Stomach (tissue), 19 donors: ENCODE measurements at places on chromosomes 6 and 20. TPM values are rescaled to one million over a fixed set of nuclear protein-coding genes. Genes with fewer than 3 reads are reported as not detected.

DNA sequence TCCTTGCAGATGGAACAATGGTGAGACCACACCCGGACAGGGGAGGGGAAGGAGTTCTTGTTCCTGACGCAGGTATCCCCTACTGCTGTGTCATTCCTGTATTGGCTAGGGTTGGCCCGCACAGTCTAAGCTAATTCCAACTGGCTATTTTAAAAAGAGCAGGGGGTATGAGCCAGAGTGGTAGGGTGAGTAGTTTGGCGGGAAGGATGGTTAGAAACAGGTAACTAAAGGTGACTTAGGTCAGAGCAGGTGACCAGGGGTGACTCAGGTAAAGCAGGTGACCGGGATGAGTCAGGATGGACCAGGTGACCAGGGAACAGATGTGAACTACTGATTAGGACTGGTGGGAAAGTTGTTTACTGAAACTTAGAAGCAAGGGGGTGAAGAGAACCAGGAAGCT lies 58.0 kb downstream of the ZNF292 start:
- DNase-seq, result peak; percentile 23

Gene CST7
- total RNA-seq, result 1.8 TPM

Gene AIG1
- 97.6 TPM for total RNA-seq

DNA sequence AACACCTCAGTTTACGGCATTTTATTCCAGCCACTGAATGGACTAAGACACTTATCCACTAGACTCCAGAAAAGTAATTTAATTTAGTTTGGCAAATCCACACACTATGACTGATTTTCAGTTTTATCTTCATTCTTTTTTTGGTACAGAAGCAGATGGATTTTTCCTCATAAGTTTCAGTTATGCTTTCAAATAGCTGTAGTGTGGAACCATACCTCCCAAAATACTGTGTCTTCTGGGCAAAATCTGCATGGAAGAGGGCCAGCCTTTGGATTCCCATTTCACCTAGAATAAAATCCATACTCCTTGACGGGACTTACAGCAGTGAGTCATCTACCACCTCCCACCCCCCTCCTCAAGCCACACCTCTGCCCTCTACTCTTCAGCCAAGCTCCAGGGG lies 43.0 kb downstream of the GSTA2 start:
- no peak for DNase-seq

DNA sequence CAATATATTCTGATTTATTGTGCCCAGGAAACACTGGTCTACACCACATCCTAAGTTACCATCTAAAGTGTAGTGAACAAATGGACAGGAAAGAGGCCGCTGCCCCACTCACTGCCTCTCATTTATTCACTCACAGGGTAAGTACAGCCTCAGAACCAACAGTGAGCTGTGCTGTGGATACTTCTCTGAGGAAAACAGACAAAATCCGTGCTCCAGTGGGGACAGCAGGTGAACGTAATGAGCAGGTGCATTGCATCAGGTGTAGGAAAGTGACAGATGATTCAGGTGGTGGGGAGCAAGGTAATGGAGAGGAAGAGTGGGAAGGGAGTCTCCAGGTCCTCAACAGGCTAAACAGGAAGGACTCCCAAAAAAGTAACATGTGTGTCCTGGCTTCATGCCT lies 8.4 kb upstream of the ULBP2 start:
- no peak for DNase-seq

- DNase-seq, result peak; percentile 97
Measured at GRCh38 chr6:30781743-30782424, 37.5 kb upstream of the IER3 start.

DNA sequence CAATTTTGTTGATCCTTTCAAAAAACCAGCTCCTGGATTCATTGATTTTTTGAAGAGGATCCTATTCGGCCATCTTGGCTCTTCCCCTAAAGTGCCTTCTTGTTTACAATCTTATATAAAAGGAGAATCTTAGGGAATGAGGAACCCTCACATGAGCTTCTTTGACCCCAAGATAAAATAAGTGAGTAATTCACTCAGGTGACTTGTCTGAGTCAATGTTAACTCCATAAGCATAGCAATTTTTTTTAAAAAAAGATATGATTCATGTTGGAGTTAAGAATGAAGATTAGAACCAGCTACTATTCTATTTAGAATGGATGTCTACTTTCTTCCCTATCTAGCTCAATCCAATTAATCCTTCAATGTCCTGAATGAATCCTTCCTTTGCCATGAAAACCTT lies 21.0 kb downstream of the WASF1 start:
- DNase-seq, result no peak

- DNase-seq, result peak; percentile 79
Measured at GRCh38 chr6:73610444-73611275, 43.1 kb downstream of the SLC17A5 start.

DNA sequence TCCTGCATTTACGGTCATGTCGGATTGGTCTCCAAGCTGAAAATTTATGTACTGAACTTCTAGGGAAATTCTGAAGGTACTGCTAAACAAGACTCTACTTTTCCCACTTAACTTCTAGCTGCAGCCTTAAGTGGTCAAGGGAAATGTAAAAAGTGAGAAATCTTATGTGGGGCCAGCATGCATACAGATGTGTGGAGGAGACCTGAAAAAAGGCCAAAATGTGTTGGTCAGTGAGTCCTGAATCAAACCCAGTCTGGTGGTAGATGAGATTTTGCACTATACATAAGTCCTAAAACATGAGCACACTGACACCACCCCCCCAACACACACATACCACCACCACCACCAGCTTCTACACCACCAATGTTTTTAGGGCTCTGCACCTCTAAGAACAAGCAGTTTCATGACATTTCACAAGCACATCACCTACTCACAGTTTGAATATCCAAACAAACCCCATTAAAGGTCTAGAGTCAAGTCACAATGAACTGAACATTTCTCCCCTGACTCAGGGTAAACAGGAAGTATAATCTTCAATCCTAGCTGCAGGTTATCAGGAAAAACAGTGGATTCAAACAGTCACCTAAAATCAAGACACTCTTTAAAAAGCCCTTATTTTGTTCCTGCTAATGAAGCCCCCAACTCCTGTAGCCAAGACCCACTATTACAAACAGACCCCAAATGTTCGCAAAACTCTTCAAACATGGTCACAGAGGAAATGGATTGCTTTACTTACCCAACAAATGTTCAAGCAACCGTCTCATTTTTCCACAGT lies 1.6 kb downstream of the ZMYND8 start:
- DNase-seq, result no peak

GRCh38 chr6:21496706-21497105 lies 96.8 kb upstream of the SOX4 start:
- no peak for DNase-seq

Gene PTCRA
- total RNA-seq, result not detected

Gene PSORS1C2
- 0.73 TPM for total RNA-seq

DNA sequence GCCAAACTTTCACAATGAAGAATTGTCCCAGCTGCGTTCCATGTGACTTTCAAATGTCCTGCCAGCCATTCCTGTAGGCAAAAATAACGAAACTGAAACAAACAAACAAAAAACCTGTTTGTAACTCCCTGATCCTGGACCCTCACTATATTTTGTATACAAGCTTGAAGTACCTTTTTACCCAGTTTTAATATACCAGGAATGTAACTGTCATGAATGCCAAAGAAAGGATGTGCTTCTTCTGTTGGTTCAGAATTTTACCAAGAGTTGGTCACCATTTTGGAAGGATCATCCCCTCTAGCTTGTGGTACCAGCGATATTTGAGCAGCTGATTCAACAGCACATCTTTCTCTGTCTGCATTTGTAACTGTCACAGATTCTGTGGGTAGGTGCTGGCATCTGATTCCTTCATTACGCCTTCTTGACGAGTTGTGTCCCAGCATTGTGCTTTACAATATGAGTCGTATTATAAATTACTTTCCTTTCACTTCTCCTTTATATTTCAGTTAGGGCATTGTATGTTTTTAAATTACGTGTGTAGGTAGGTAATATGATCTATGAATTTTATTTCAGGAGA lies 93.9 kb downstream of the DLGAP4 start:
- DNase-seq, result no peak

GRCh38 chr6:21953831-21954801 lies 342.7 kb downstream of the PRL start:
- DNase-seq, result peak; percentile 75

DNA sequence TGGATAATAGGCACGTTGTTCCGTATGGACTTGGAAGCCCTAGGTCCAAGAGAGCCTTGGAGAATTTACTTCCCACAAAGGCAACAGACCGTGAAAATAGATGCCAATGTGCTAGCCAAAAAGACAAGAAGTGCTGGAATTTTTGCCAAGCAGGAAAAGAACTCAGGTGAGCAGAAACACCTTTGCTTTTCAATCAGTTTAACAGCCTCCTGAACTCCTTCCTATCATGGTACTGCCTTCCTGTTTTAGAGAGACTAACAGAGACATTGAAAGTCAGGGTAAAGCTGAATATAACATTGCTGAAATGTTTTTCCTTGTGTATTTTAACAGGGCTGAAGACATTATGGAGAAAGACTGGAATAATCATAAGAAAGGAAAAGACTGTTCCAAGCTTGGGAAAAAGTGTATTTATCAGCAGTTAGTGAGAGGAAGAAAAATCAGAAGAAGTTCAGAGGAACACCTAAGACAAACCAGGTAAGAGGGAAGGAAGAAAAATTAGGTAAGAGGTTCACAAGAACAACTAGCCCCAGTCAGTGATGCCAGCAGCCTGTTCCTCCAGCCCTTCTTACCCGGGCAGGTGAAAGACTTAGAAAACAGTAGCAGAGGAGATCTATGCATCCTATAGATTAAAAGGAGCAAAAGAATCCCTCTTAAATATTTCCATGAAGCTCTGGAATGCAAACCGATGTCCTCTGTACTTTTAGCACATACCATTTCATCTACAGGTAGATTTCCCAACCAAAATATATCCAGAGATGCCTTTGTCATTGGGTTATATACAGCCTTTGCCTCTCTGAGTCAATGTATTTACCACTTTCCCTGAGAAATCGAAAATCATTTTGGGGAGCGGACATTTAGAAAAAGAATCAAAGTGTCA lies 4.0 kb downstream of the EDN1 start:
- no peak for DNase-seq

GRCh38 chr6:56745971-56746370 lies 103.3 kb upstream of the DST start:
- DNase-seq, result no peak

DNA sequence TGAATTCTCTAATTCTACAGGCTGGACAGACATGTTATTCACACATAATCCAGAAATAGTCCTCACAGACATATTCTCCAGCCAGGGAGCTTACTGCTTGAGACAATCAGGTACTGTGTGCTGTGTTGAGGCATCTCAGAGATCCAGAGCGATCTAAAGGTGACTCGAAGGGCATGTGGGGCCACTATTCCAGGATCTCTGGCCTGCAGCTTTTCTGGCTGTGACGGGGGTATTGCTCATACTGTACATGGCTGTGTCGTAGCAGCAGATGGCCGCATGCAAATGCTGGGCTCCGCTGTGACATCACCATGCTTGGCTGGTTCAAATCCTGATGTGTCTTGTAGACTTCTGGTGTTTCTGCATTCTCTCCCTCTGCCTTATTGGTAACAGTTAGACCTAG lies 37.8 kb downstream of the CD109 start:
- no peak for DNase-seq

GRCh38 chr20:37542281-37542680 lies 14.6 kb upstream of the BLCAP start:
- DNase-seq, result no peak

Gene SRSF12
- not detected for total RNA-seq

GRCh38 chr20:63433756-63434531 lies 38.5 kb downstream of the KCNQ2 start:
- no peak for DNase-seq

GRCh38 chr20:20184706-20185105 lies 132.4 kb downstream of the CFAP61 start:
- DNase-seq, result no peak
